ENCODE measurements at places on chromosomes 11 and 22.

- no peak for DNase-seq
Observed at GRCh38 chr11:104823657-104824056, 74.6 kb downstream of the CASP12 start.

DNA sequence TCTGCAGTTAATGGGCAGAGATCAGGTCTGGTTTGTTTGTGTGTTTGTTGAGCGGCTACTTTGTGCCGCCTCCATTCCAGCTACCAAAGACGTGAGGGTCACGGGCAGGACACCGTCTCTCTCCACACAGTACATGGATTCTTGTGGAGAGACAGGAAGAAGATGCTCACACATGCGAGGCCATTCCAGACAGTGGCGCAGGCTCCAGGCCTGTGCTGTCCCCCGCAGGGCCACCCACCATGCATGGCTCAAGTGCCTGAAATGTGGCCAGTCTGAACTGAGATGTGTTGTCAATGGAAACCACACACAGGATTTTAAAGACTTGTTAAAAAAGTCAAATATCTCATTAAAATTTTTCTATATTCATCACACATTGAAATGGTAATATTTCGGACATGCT, 848.3 kb downstream of the TBC1D22A start:
- no peak for DNase-seq

DNA sequence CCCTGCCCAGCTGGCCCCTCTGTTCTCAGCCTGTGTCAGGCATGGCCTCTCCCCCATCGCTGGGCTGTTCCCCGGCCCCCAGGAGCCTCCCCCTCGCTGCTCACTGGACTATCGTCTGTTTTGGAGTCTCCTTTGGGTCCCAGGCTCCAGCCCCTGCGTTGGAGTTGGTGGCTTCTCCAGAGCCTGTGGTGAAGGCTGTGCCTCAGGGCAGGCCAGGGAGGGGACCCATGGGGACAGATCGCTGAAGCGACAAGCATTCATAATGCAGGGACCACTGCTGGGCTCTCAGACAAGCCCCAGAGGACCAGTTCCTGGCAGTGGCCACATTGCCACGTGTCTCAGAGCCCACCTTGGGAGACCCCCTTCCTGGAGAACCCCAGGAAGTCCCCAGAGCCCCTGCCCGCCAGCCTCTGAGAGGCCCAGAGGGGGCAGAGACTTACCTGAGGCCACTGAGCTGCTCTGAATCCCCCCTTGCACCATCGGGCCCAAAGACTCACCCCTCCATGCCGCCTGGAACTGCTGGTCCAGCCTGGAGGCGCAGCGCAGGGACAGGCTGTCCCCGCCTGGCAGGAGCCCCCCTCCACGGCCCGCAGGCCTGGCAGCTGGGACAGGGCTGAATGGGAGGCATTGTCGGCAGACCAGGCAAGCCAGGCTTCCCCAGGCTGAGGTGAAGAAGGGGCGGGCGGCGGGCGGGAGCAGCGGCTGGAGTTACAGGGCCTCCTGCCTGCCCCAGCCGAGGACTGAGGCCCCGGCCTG, at the start of gene CHADL:
CHADL (minus strand) TSS at position 555 of the 756 bp plus-strand sequence; CDS start at position 505, 50 bp downstream.
- no peak for DNase-seq

DNA sequence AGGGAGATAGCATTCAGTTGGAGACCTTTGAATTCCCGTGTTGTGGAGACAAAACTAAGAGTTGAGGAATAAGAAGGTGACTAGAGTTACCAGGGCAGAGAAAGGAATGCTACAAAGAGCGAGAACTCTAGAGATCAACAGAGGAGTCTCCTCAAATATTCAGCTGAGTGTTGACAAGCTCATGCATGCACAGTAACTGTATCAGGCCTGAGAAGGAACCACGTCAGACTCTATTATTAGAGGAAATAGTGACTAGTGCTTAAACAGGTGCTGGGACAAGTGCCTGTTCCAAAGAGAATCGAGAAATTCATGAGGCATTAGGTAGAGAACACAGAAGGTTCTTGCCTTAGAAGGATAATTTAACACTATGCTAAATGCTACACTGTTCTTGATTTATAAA, 333.8 kb upstream of the CHORDC1 start:
- no peak for DNase-seq

DNA sequence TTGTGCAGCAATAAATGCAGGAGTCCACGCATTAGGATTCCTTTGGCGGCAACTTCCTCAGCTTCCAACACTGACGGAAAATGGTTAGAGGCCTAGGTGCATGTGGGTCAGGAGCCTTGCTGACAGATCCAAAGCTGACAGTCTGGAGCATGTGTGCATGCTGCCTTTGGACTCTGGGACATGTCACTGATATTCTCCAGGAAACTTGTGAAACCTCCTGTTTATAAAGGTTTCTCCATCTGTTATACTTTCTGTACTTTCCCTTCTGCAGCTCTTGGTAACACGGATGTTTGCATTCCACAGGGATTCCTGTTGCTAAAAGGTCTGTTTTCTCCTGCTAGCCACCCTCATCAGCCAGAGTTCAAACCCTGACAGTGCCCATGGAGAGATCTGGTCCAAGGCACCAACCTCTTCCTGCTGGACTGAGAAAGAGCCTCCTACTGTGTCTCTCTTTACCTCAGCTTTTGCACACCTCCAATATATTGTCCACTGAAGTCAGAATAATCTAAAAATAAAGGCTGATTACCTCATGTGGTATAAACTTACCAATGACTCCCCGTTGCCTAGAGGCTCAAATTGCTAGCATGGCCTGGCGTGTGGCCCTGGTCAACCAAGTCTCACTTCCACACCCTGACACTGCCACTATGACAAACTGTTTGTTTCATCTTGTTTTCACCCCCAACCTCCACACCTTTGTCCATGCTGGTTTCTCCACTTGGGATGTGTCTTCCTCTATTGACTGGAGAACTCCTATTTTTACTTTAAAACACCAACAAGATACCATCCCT, 31.1 kb upstream of the LYVE1 start:
- no peak for DNase-seq

- DNase-seq = no peak
Observed at GRCh38 chr22:39368461-39368911, 18.7 kb downstream of the SYNGR1 start.

GRCh38 chr11:73406131-73406530, 29.9 kb downstream of the RELT start:
- no peak for DNase-seq

GRCh38 chr11:66595245-66595904, 2.4 kb downstream of the CCS start:
- DNase-seq = no peak

DNA sequence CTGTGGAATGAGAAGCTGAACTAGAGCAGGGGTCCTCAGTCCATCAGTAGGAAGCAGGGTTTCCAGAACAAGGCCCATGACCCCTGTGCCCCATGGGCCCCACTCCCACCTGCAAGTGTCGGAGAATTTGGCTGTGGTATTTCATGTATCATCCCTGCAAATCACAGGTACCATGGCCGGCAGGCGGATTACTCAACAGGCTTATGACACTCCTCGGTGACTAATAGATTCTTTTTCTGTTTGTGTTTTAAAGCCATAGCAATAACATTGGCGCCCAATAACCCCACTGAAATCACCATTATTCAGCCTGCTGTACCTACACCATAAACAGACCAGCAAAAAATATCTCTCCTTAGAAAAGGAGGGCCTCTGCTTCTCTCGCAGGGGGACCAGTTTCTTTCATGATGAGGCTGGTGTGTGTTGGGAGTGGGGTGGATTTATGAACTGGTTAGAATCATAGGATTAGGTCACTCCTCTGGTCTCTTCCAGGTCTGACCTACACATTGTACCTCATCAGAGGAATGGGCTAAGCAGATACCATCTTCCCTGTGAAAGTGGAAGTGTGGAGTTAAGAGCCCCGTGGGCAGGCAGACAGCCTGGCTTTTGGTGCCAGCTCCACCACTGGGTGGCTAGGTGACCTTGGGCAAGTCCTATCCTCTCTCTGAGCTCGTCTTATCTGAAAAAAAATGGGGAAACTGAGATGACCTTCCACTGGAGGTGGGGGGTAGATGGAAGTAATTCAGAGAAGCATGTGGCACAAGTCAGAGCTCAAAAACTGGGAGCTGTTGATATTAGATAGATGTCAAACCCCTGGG, 60.2 kb upstream of the WNT11 start:
- no peak for DNase-seq

- no peak for DNase-seq
Observed at GRCh38 chr11:70204466-70204799, 1.3 kb downstream of the FADD start.

GRCh38 chr22:50561401-50562358, 1.0 kb downstream of the SYCE3 start:
- no peak for DNase-seq

DNA sequence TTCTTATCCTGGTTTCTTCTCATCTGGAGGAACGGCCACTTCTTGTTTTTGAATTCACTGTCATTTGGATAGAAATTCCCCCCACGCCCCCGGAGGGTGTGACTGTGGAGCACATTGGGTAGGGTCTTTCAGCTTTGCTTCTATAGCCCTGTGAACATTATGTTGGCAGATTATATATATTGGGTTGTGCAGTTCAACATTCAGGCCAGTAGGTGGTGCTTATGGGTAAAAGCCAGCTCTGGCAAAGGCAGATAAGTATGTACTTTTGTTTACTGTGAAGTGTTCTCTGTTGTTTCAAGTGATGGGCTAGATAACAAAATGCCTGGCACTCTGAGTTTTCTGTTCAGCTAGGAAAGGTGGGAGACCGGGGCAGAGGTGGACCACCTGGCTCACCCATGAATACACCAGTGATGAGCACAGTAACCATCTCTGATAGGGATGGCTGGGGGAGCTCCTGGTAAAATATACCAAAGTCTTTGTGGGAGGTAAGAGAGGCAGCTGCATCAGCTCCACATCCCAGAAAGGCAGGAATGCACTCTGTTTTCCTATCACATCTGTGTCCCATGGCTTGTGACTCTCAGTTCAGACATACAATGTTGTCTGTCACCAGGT, 1348.2 kb upstream of the RAG2 start:
- DNase-seq = peak; percentile 17

Data from activated T-cell treated with anti-CD3 and anti-CD28 coated beads, Interleukin-2, amount 50 U/mL, for 48 hours (primary cell).